ENCODE measurements at places on chromosomes 16 and 17.

DNA sequence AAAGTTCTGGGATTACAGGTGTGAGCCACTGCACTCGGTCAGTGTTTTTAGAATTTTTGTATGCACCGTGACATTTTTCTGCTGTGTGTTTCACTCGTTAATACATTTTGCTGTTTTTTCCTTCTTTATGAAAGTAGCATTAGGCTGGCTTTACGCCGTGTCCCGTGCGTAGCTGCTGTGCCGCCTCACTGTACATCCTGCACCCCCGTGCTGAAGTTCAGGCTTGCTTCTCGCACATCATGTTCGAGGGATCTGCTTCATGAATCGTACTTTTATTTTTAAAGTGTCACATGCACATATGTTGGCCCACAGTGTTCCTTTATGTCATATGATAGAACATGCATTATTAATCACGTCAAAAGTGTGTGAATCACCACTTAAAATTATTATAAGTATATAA is 84.4 kb upstream of the ZNF750 start:
- no peak for DNase-seq

GRCh38 chr17:53627511-53627910 is 195.2 kb upstream of the KIF2B start:
- no peak for DNase-seq

DNA sequence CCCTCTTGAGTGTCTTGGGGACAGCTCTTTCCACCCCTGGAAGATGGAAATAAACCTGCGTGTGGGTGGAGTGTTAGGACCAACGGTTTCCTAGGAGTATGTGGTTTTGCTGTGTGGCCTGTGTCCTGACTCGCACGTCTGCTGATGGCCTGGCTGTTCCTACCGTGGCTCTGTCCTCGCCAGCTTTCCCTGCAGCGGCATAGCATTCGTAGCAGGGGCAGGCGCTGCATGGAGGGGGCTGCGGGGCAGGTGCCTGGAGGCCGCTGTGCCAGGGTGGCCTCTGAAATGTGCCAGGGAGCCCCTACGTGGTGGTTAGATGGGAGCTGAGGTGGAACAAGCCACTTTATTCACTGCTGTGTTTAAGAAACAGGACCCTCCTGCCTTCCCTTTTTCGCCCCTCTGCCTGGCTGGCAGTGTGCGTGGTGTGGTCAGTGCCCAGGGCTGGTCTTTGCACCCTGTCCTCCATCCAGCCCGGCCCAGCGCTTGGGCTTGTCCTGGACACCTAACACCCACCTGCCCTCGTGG is 10.6 kb downstream of the SLC16A3 start:
- no peak for DNase-seq

DNA sequence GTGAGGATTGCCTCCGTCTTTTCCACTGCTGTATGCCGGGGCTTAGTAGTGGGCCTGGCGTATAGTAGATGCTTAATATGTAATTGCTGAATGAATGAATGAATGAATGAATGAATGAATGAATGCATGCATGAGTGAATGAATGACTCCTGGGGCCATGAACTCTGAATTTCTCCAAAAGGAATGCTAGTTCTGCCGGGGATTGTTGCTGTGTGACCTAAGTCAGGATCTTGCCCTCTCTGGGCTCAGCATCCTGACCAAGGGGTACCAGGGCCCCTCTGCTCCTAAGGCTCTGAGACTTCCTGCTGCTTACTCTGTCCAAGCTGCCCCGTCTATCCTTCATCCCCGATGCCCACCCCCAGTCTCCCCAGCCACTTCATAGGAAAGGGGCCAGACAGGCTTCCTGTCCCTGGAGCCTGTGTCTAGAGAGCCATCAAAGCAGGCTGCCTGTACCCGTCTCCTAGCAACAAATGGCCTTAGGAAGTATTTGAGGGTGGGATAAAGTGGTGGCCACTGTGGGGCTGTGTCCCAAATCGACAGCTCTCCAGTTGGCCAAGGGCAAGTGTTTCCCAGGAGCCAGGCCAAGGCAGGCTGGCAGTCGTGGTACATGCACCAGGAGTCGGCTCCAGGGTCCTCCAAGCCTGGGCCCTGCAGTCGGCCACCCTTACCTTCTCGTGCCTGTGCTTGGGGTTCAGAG is 11.6 kb upstream of the MPRIP start:
- no peak for DNase-seq

DNA sequence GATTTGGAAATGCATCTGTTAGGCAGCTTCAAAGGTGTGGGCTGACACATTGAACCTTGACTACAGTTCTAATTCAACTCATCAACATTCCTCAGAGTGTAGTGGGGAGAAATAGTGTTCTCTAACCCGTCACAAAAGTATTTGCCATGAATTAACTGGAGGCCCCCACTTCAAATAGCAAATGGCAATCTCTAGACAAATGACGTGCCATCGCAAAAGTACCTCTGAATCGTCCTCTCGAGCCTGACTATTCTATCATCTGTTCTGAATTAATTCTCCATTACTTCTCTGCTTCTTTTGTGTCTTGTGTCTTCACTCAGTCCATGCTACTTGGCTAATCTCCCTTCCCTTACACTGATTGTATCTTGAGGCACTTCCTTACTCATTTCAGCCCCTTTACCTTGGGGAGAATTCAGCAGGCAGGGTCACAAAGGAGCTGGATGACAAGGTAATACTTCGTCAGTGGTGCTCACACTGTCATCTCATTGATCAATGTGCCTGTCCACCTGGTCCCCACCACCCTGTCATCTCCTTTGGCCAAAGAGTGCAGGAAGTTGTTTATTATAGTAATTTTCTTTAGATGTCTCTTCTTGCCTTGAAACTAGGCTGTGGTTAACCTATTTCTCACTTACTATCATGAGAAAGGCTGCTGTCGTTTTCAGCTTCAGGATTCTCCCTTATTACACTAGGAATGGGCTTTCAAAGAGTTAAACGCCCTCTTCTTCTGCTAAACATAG is 108.4 kb downstream of the SYCE1L start:
- no peak for DNase-seq

DNA sequence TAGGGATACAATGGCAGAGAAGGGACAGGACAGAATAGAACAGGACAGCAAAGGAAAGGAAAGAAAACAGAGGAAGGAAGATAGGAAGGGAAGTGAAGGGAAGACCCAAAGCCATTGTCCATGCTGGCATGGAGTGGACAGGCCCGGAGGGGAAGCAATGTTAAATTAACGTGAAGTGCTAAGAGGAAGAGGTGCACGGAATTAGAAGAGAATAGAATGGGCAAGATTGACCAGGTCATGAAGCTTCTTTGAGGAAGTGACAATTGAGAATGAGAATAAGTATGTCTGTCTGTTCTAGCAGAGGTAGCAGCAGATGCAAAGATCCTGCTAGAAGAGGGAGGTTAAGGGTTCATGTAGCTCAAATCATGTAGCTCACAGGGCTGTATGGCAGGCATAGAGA is 117.2 kb downstream of the MAF start:
- DNase-seq, result no peak

DNA sequence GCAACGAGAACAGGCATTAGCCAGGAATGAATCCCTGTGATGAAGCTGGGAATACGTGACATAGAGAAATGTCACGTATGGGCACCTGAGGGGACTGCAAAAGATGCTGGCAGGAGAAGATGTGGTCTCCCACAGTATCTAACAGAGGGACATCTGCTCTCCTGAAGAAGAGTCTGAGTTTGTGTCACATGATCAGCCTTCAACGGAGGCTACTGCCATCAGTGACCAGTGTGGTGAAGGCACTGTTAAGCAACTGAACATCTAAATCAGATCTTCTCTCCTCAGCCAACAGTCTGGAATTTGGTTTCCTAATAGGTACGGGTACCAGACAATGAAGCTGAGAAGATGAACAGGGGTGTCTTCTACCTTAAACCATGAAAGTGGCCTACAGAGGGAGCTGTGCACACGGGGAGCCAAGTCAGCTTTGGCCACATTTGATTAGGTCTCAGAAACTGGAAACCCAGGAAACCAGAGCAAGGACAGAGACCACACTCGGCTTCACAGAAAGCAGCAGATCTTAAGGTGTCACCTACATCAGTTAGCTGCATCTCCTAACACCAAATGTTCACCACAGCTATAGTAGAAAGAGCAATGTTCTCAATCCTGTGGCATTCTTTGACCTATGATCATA is 41.8 kb downstream of the BRD7 start:
- peak; percentile 47 for DNase-seq

DNA sequence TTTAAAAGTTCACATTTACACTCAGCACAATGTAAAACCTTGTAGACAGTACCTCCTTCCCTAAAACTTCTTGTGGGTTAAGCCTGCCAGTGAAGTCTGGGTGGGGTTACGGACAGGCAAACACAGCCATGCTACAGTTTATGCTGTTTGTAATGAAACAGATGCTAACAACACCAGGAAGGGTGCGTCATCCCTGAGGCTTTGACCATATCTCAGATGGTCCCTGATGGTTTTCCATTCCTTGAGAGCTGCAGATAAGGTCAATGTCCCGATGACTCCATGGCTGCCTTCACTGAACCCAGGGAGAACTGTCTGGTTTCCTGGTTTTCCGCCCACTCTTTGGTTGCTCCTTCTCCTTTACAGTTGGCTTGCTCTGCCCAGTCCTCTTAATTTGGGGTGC is 29.1 kb downstream of the GAS7 start:
- no peak for DNase-seq

- DNase-seq, result no peak
Measured at GRCh38 chr16:77043076-77043475, 147.9 kb upstream of the MON1B start.

DNA sequence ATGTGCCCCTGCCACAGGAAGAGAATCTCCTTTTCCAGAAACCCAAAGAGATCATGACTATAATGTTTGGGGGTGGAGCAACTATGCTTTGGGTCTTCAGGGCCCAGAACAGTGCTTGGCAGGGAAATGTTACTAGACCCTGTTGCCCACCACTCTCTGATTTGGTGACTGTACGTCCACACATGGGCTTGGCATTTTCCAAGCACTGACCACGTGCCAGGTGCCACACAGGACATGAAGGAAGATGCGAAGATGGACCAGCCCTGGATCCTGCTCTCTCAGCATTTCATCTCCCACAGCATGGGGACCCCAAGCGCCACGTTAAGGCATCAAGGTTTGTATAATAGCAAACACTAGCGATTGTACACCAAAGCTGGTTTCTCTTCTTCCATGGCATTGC is 50.1 kb downstream of the GSG1L start:
- no peak for DNase-seq

GRCh38 chr17:56918916-56919315 is 5.1 kb upstream of the TRIM25 start:
- no peak for DNase-seq

GRCh38 chr16:66617728-66618127 is 13.2 kb downstream of the CMTM3 start:
- no peak for DNase-seq

GRCh38 chr16:1344499-1344898 is 7.2 kb downstream of the TSR3 start:
- no peak for DNase-seq

- DNase-seq, result no peak
Measured at GRCh38 chr16:54164789-54165173, 121.8 kb downstream of the IRX3 start.

GRCh38 chr16:83704656-83705055 is 103.1 kb upstream of the HSBP1 start:
- DNase-seq, result no peak

DNA sequence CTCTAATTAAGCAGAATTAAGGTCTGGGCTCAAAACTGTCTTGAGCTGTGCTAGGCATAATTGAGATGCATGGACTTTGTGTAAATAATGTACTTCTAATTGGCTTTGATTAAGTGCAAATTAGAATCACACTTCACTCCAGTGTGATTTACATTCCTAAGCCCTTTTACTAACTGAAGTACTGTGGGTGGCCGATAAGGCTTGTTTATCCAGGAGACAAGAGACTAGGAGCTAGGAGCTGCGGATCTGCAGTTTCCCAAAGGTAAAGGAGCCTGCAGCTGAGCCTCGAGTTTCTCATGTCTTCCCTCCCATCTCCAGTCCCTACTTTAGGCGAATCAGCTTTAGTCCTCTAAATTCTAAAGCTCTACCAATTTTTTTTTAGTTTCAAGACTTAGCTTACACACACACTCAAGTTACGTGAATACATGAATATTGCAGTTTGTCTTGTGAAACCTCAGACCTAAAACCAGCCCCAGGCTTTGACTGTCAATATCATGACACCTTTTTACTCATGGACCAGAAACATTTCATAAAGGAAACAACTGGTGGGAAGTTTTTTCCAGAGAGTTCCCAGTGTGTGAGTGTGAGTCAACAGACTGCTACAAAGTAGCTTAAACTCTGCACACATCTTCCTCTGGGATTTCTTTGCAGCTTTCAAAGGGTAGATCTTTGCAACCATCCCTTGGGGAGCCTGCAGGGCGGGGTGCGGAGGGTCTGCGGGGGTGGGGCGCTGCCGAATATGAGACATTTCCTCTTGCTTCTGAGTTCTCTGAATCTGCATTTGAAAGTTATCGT is 113.9 kb upstream of the TBX2 start:
- no peak for DNase-seq

GRCh38 chr17:27756467-27757371 is 43.6 kb downstream of the NOS2 start:
- no peak for DNase-seq

DNA sequence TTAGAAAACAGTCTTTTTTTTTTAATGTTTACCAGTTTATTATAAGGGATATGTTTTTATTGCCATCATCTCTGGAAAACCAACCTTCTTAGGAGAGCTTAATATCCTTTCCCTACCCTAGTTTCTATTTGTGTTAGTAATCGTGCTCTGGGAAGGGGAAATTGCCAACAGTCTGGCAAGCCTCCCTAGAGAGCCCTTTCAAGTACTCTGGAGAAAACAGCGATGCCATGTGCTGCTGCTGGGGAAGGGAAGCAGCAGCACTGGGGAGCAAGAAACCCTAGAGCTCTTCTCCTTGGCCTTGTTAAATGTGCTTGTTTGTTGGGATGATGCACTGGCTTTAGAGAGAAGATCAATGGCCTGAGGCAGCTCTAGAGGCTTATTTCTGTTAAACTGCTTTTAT is 10.3 kb downstream of the RETREG3 start:
- DNase-seq, result no peak

- no peak for DNase-seq
Measured at GRCh38 chr17:69810326-69810965, 264.6 kb upstream of the KCNJ16 start.

- DNase-seq, result no peak
Measured at GRCh38 chr17:66472123-66472522, 169.7 kb downstream of the PRKCA start.

DNA sequence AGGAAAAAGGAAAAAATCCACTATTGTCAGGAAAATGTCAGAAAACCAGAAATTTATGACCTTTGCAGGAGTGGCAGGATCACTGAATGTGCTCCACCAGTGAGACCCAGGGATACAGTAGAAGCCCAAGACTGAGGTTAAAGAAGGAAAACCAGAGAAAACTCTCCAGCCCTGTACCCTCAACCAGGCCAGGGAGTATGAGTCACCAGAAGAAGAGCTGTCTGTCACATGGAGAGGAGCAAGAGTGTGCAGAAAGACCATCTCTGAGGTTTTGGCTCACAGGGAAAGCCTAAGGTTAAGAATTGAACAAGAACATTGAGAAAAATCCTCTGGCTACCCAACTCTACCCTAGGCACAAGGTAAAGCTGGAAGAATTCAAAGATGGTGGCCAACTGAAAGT is 47.6 kb upstream of the MON1B start:
- no peak for DNase-seq

GRCh38 chr17:42953669-42954068 is 10.6 kb downstream of the AARSD1 start:
- no peak for DNase-seq

Measured in T-helper 22 cell (primary cell).